ENCODE measurements at places on chromosomes 12 and 14. TPM values are rescaled to one million over a fixed set of nuclear protein-coding genes. Genes with fewer than 3 reads are reported as not detected.

Gene CACNA2D4
- total RNA-seq = 3.5 TPM

Gene STYX
- 12.5 TPM for total RNA-seq

Gene NTN4
- total RNA-seq = 50.7 TPM

Gene AREL1
- total RNA-seq = 7.1 TPM

Gene LRP1
- total RNA-seq = 129 TPM

Gene HSPB8
- 92.8 TPM for total RNA-seq

Gene MDGA2
- not detected for total RNA-seq

Gene CIPC
- 81.1 TPM for total RNA-seq

Gene JAG2
- 117 TPM for total RNA-seq

Measured in stomach (tissue), 19 donors.